ENCODE measurements at places on chromosomes 12 and 14. TPM values are rescaled to one million over a fixed set of nuclear protein-coding genes. Genes with fewer than 3 reads are reported as not detected.

The ISCA2 gene
- total RNA-seq, result 22.5 TPM

The DHRS4L2 gene
- total RNA-seq, result 8.3 TPM

The DIO3 gene
- not detected for total RNA-seq

The PTPRO gene
- total RNA-seq, result 2.1 TPM

The WNT1 gene
- 1.8 TPM for total RNA-seq

The TMX1 gene
- total RNA-seq, result 9.5 TPM

The NOC4L gene
- 22.3 TPM for total RNA-seq

The FOXM1 gene
- 0.80 TPM for total RNA-seq

The COX8C gene
- total RNA-seq, result not detected

The SRRM4 gene
- total RNA-seq, result not detected

The VWF gene
- not detected for total RNA-seq

The CABP1 gene
- total RNA-seq, result 0.11 TPM

The TMEM121 gene
- 1.6 TPM for total RNA-seq

The GPR135 gene
- total RNA-seq, result 0.91 TPM

The KRT6C gene
- not detected for total RNA-seq

The KDM5A gene
- 151 TPM for total RNA-seq

The SPSB2 gene
- 3.2 TPM for total RNA-seq

The CLEC9A gene
- 0.55 TPM for total RNA-seq

The ART4 gene
- not detected for total RNA-seq

The CLEC4C gene
- total RNA-seq, result not detected

The INHBC gene
- 0.33 TPM for total RNA-seq

The CYP46A1 gene
- 0.11 TPM for total RNA-seq

The PAPLN gene
- total RNA-seq, result 0.14 TPM

The ALDH1L2 gene
- total RNA-seq, result 0.03 TPM

The FGF23 gene
- not detected for total RNA-seq

The OR6C4 gene
- total RNA-seq, result not detected

The C12orf75 gene
- total RNA-seq, result 17.0 TPM

The WSCD2 gene
- not detected for total RNA-seq

The TPI1 gene
- 48.7 TPM for total RNA-seq

The OVCH1 gene
- total RNA-seq, result not detected

The REP15 gene
- not detected for total RNA-seq

The SDR9C7 gene
- total RNA-seq, result not detected

The PTHLH gene
- total RNA-seq, result not detected

The FGF6 gene
- total RNA-seq, result not detected

The CFAP251 gene
- 0.33 TPM for total RNA-seq

The RNASE7 gene
- not detected for total RNA-seq

The KCNH5 gene
- not detected for total RNA-seq

The OTOGL gene
- total RNA-seq, result not detected

The ANO2 gene
- total RNA-seq, result not detected

All from CD4-positive, alpha-beta T cell (primary cell).